RWPE2 (cell line): ENCODE measurements at places on chromosomes 2 and 18.

GRCh38 chr2:48699348-48699930 lies 56.1 kb downstream of the LHCGR start:
- DNase-seq, result no peak

DNA sequence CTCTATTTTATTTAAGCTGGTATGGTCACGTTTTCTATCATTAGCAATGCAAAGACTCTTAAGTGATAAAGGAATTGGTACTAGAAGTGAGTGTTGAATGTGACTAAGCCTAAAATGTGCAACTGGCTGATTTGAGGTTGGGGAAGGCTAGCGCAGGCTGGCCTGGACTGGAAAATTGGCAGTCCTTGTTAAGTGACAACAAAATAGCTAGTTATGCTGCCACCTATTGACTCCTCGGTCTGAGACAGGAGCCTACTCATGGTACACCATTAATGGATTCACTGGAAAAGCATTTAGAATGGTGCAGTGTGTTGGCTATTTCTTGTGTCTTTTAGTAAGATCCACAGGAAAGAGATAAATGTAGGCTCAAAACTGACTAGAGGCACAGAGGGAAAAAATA lies 5.7 kb upstream of the WIPF1 start:
- no peak for DNase-seq

- no peak for DNase-seq
These were observed 19.4 kb downstream of the ACKR3 start for GRCh38 chr2:236588932-236589592.

DNA sequence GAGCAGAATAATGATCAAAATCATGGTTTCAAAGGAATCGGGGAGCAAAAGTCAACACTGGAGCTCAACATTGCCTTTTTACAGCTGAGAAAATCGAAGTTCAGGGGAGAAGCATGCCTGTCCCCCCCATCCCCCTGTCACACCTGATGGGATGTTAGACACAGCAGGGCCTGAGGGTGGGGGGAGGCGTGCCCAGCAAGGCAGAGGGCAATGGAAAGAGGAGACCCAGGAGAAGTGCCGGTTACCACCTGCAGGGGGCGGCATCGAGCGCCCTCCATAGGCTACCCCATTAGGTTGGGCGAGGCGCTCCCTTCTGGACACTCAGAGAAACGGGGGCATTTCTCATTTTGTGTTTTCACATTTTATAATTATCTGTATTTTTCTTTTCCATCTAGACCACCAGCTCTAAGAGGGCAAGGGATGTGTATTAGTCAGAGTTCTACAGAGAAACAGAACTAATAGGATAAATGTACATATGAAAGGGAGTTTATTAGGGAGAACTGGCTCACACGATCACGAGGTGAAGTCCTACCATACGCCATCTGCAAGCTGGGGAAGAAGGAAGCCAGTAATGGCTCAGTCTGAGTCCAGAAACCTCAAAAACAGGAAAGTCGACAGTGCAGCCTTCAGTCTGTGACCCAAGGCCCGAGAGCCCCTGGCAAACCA lies 271.3 kb downstream of the LRATD1 start:
- DNase-seq, result no peak

GRCh38 chr18:76446321-76447257 lies 48.5 kb downstream of the ZNF516 start:
- no peak for DNase-seq

GRCh38 chr2:197312186-197312585 lies 1.6 kb upstream of the ANKRD44 start:
- no peak for DNase-seq

- DNase-seq, result no peak
These were observed 148.7 kb downstream of the PRPF40A start for GRCh38 chr2:152568531-152568930.

GRCh38 chr2:29606104-29607037 lies 315.0 kb downstream of the ALK start:
- DNase-seq, result no peak

GRCh38 chr2:128602699-128603101 lies 284.0 kb upstream of the HS6ST1 start:
- DNase-seq, result peak; percentile 23

DNA sequence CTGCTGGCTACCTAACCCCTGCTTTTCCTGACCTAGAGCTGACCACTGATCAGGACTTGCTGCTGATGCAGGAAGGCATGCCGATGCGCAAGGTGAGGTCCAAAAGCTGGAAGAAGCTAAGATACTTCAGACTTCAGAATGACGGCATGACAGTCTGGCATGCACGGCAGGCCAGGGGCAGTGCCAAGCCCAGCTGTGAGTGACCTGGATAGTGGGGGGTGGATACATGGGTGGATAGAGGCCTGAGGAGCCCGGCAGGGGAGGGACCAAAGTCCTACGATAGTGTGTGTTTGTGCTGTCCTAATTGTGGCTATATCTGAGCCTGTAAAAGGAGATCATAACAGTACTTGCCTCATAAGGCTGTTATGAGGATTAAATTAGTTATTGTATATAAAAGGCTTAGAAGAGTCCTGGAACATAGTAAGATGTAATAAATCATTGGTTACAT lies 8.2 kb downstream of the PLCD4 start:
- no peak for DNase-seq

GRCh38 chr2:208638059-208638458 lies 231.5 kb downstream of the PTH2R start:
- DNase-seq, result no peak
